Lower leg skin (tissue), 4 donors: ENCODE measurements at places on chromosomes 12 and 14.

GRCh38 chr12:110071967-110072366 is 23.6 kb upstream of the C12orf76 start:
- DNase-seq: no peak

DNA sequence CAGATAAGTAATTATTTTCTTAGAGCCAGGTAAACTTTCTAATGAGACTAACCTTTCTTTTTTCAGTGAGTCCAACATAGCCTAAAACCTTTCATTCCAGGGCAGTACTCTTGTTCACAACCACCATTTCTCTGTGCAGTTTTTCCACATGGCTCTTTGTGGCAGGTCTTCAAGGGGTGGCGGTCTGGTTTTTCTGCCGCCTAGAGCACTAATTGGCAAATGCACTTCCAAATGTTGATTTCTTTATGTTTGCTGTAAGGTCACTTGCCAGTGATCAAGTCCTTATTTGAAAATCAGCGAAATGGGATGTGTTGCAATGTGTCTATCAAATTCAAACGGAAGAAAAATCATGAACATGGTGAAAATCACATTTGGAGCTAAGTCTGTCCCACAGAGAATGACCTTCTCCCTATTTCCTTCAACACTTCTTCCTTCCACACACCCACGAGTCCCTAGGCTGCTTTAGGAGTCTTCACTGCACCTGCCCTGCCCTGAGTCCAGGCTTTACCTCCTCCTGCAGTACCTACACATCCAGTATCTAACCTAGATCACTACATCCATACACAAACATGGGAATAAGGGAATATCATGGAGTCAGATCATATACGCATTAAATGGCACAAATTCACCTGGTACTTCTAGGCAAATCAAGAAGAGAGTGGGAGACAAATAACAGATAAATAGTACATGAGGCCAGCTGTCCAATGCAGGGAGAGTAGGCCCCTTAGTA is 1.9 kb downstream of the SRGAP1 start:
- no peak for DNase-seq

DNA sequence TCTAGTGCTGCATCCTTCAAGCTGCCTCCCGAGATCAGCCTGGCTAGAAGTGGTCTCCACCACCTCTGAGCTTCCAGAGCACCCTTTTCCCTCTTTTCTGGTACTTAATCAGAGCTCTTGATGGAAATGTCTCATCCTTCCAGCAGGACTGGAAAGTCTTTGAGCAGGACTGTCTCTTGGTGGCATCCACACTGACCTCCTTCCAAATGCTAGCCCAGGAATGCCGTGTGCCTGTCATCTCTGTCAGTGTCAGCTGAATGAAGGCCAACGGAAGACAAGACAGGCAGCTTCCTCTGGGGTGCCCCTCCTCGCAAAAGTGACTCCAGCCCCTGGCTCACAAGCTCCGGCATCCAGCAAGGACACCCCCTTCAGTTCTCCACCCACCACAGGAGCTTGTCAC is 171.3 kb upstream of the FKBP4 start:
- no peak for DNase-seq

DNA sequence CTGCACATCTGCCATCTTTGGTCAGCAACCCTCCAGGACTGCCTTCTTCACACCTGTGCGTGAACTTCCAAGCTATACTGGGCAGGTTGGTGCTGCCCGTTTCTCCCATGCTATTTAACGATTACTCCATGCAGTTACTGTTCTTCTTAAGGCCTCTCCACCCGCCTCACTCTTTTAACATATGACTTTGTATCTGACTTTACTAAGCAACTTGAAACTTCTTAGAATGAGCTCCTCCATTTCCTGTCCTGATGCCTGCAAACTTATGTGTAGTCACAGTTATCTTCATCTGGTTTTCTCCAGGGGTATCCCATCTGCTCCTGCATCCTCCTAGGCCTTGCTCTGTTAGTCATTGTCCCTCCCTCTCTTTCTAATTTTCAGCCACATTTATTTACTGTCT is 35.7 kb downstream of the PRKCH start:
- no peak for DNase-seq

- DNase-seq: no peak
Observed at GRCh38 chr14:32603992-32604565, 275.0 kb downstream of the AKAP6 start.

DNA sequence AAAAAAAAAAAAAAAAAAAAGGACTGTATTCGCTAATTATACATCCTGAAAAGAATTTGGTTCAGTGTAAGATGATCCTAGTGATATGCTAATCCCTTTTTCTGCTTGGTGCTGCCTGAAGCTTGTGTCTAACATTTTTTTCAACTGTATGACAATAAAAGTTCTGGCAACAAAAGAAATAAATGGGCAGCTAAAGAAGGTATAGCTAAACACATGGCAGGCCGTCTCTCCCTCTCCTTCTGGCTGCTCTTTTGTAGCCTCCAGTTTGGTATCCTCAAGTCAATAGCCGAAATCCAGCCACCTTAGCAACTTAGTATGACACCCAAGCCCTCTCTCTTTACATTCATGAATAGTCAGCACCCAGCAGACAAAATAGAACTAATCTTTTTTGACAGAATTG is 198.3 kb upstream of the OTX2 start:
- DNase-seq: no peak

GRCh38 chr12:57455374-57456144 is 452 bp downstream of the INHBE start:
- DNase-seq: no peak
